Vagina (tissue), 2 donors: ENCODE measurements at places on chromosomes 1 and 21.

DNA sequence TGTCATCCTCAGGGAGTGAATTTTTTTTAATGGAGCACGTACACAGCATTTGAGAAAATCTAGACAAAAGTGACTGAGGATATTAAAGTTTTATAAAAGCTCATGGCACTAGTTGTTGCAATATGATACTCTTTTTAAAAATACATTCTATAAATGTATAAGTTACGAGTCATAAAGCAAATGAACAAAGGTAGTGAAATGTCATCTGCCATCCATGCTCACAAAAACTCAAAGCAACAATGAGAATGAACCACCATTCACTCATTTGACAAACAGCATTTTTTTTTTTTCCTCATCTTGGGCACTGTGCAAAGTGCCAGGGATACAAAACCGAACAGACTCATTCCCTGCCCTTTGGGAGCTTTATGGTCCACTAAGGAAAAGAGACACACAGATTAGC, 38.7 kb downstream of the GPR137B start:
- DNase-seq: no peak

DNA sequence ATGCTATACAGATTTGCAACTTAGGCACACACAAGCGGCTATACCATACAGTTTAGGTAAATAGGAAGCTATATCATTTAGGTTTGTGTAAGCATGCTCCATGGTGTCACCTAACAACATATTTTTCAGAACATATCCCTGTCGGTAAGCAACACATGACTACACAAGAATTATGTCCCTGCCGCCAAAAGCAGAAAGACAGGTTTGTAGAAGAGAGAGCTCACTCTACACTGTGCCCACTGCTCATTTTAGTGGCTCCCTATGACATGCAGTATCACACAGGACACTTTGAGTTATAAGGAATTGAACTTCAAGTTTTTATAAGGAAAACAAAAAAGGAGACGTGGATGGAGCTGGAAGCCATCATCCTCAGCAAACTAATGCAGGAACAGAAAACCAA, 132.5 kb upstream of the KAZN start:
- no peak for DNase-seq

DNA sequence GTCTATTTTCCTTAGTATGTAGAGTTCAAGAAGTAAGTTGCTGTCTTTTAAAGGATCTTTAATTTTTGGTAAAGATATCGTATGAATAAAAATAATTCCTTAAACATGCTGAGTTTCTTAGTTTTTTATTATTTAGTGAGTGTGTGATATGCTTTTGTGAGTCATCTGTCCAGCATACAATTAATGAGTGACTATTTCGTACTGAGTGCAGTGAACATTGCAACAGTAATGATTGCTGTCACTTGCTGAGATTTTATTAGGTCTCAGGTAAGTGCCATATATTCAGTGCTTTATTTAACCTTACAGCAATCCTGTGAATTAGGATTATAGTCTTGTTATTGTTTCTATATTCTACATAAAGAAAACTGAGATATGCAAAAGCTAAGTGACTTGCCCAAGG, 22.6 kb downstream of the MIGA1 start:
- DNase-seq: no peak

- DNase-seq: no peak
These were observed 3.2 kb upstream of the SETD4 start for GRCh38 chr21:36063375-36064084.

- DNase-seq: no peak
These were observed 30.5 kb upstream of the PIK3CD start for GRCh38 chr1:9621032-9621431.

DNA sequence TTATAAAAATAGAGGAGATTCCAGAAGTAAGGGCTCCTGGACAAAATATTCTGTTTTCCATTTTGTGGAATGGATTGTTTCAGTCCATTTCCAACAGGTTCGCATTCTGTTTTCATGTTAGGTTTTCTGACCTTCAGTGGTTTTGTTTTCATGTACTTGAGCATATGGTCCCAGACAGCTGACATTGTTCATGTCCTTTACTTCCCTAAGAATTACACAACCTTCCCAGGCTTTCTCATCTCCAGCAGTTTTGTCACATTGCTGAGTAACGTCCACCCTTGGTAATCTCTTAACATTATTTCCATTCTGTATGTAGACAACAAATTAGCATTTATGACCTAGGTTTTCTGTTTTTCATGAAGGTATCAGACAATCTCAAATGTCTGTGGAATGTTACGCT, 21.0 kb upstream of the ERRFI1 start:
- no peak for DNase-seq

DNA sequence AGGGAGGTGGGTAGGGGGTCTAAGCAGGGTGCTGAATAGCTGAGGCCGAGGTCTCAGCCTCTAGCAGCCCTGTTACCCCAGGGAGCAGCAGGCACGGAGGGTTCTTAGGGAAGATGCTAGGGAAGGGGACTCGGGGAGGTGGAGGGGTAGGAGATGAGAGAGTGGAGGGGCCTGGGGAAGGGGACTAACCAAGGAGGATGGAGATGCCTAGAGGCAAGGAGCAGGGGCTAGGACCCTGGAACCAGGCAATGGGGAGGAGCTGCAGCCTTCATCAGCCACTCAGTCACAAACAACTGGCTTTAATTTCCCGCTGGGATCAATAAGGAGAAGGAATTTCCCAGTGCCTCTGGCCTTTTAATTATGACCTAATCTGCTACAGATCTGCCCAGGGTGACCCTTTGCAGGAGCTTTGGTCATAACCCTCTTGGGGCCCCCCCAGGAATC, 2.9 kb upstream of the CRABP2 start:
- DNase-seq: no peak

DNA sequence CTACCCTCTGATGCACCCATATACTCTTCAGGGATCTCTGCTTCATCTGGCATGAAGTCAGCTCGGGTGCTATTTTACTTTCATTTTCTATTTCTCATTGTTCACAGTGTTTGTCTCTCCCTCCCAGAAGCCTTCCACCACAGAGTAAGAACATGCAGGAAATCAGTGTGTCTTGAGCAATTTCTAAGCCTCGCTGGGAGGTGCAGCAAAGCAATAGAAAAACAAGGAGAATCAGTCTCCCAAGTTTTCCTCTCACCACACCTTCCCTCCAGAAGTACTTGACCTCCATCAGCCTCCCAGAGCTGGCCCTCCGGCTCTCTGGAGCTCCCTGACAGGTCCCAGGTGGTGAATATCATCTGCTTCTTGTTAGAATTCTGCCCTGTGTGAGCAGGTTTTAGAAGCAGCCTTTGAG, 594.7 kb upstream of the CAMK1G start:
- DNase-seq: no peak

DNA sequence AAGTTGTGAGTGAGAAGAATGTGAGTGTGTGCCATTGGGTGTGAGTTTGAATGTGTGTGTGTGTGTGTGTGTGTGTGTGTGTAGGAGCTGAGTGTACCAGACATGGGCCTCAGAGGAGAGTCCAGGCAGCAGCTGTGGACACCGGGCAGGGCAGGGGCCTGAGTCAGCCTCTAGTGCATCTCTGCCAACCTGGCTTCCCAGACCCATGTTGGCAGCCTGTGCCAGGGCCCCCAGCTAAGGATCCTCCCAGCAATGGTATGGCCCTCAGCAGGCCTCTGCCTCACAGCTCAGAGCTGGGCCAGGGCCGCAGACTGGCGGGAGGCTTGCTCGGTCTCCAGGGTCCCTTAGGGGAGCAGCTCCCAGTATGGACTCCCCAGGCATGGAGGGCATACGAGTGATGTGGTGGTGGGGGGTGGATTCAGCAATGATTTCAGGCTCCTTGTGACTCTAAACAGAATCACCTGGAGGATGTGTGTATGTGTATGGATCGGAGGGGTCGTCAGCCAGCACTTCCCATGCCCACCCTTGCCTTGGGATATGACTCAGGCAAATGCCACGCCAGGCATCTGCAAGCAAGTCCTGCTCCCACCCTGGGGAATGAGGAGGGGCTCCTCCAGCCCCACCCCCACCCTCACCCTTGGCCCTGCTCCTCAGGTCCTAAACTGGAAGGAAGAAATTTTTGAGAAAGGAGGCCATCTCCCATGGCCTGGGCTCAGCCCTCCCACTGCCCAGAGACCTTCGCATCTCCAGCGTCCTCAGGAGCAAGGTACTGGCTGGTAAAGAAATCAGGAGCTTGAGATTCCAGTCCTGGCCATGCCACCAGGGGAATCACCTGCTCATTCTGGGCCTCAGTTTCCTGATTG, 1.8 kb upstream of the FOXO6 start:
- DNase-seq: no peak

DNA sequence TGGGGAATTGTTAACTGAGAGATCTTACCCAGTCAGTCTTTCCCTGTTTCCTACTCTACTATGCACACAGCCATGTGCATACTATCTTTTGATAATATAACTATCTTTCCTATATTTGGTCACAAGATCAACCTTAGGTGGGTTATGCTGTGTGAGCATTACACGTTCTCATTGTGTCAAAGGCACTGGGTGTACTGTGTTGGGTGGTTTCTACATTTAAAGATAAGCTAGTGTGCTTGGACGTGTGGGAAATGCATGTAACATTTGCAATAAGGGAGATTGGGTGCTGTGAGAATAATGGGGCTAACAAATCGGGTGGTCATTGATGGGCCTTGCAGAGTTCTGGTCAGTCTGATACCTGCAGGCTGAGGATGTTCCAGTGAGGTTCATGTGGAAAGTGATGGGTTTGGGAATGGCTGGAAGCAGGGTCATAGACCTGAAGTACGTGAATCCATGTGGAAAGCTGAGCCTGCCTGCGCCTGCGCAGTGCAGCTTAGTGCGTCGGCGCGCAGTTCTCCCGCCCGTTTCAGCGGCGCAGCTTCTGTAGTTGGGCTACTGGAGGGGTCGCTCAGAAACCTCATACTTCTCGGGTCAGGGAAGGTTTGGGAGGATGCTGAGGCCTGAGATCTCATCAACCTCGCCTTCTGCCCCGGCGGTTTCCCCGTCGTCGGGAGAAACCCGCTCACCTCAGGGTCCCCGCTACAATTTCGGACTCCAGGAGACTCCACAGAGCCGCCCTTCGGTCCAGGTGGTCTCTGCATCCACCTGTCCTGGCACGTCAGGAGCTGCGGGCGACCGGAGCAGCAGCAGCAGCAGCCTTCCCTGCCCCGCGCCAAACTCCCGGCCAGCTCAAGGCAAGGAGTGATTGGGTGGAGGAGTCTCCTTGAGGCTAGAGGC, at the start of gene MSH4:
Gene MSH4, plus strand, starts transcription at position 507 of the 897 bp plus-strand sequence. Its CDS starts 104 bp downstream, at position 611.
- DNase-seq: no peak

- no peak for DNase-seq
These were observed 37.5 kb downstream of the QSOX1 start for GRCh38 chr1:180192172-180192571.

GRCh38 chr1:174156437-174156836, 2.9 kb upstream of the RABGAP1L start:
- no peak for DNase-seq

DNA sequence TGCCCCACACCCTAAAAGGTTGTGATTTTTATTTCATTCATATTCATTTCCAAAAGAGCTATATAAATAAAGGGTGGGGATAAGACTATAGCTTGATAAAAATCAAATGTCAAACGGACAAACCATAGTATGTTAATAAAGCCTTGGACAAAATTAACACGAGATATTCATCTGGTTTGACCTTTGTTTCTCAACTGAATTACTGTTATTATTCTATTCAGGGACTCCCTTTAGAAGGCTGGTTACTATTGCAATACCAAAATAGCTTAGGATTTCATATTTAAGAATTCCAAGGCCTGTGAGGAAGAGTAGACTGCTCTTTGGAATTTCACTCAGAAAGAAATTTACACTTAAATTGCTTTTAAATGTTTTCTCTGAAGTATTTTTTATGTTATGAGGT, 10.2 kb upstream of the PALMD start:
- no peak for DNase-seq

DNA sequence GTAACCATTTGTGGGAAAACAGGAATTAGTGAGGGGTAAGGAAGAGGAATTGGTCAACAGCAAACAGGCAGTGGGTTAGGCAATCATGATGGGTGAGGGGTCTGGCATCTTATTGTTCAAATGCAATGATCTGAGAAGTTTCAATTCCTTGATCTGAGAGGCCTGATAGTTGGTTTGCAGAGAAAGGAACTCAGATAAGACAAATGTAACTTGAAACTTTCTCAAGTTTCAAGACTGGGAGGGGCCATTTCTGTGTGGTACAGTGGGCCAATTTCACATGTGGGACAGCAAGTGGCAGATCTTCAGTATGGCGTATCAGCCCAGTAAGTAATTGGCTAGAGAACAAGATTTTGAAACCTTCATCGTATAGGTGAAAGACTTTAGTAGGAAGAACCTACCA, 102.5 kb downstream of the XPR1 start:
- DNase-seq: no peak

- DNase-seq: no peak
These were observed 25.1 kb downstream of the PTBP2 start for GRCh38 chr1:96746440-96747420.

DNA sequence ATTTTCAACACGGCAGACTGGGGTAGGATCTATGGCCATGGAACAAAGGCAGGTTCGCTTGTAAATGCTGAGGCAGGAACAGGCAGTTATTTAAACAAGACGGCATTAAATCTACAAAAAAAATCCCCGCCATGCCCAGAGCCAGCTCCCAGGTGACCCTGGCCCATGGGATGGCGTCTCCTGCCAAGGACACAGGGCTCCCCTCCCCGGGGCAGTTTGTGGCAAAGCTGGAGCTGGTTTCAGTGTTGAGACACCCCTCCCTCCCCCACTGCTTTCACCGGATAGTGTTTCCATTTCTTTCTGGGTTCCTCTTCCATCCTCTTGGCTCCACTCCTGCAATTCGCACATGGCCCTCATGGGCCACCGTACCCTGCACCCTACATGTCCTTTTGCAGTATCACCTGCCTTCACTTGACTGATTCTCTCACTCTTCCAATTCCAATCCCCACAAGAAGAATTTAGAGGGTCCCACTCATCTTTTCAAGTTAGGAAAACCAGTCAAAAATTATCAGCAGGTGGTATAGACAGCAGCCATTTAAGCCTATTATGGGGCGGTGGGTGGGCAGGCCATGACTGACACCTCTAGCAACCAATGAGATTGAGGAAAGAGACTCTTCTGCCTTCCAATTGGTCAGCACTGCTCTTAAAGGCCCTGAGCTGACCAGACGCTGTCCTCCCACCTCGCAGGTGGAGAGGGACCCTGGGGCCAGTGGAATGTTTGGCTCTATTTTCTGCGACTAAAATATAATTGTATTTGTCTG, 52.0 kb downstream of the OLIG1 start:
- DNase-seq: no peak

- no peak for DNase-seq
These were observed at the start of gene LEFTY2 for GRCh38 chr1:225941187-225941941. Gene LEFTY2, minus strand, starts transcription at chr1:225941220. Its CDS starts 80 bp downstream, at chr1:225941140.

DNA sequence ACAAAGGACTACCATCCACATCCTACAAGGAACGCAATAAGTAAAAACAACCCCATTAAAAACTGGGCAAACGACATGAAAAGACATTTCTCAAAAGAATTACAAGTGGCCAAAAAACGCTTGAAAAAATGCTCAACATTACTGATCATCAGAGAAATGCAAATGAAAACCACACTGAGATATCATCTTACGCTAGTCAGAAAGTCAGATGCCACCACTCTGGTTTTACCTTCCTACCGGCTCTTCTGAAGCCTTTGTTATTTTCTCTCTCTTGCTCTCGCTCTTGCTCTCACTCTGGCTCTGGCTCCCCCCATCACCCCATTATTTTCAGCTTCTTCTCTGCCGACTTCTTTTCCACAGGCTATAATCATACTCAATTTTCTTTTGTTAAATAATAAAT, 38.8 kb downstream of the VPS45 start:
- no peak for DNase-seq
